Activated CD8-positive, alpha-beta T cell treated with anti-CD3 and anti-CD28 coated beads, Interleukin-2, amount 10 ng/mL, durations not matched to agents 7 days and 5 days (primary cell): ENCODE measurements at places on chromosomes 7 and 10. TPM values are rescaled to one million over a fixed set of nuclear protein-coding genes. Genes with fewer than 3 reads are reported as not detected.

Gene GIMAP1
- 19.0 TPM for total RNA-seq

Gene NME8
- total RNA-seq = not detected

Gene GSTO2
- total RNA-seq = 1.2 TPM

Gene PON1
- not detected for total RNA-seq

Gene CPA2
- total RNA-seq = not detected

Gene OR2A1
- total RNA-seq = not detected

Gene ZNF746
- 19.7 TPM for total RNA-seq

Gene OR2A12
- not detected for total RNA-seq

Gene ZNF282
- 30.6 TPM for total RNA-seq

Gene PAPOLB
- not detected for total RNA-seq

Gene CAMK2B
- total RNA-seq = not detected

Gene HNRNPH3
- total RNA-seq = 114 TPM

Gene CLCN1
- not detected for total RNA-seq

Gene AUTS2
- total RNA-seq = 15.2 TPM

GRCh38 chr7:127413326-127413725, 20.8 kb upstream of the ZNF800 start:
- peak overlapping the region; percentile 86 for H3K27ac ChIP-seq

- H3K27ac ChIP-seq = no peak overlapping the region
- H3K4me3 ChIP-seq = no peak overlapping the region
- no peaks in the 10 kb centered on the region for H3K27me3 ChIP-seq
Measured at GRCh38 chr10:131846240-131847101, 54.3 kb upstream of the PPP2R2D start.

DNA sequence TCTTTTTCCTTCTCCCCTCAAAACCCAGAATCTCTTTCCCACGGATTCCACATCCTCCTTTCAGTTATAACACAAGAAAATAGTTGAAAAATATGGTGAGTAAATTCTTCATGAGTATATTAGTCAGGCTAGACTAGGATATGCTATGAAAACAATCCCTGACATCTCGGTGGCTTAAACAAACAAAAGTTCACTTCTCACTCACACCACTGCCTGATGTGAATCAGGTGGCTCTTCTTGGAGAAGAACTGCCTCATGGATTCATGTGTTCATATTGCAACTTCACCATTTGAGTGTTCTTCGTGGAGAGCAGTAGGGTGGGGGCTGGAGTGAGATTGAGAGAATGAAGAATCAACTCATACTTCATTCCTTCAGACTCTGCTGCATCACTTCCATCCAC, 204.1 kb downstream of the PHF14 start:
- no peaks in the 10 kb centered on the region for H3K4me1 ChIP-seq
- no peaks in the 10 kb centered on the region for H3K36me3 ChIP-seq
- no peak overlapping the region for H3K4me3 ChIP-seq
- H3K27me3 ChIP-seq = no peaks in the 10 kb centered on the region
- H3K27ac ChIP-seq = no peak overlapping the region
- DNase-seq = no peak

GRCh38 chr10:124287791-124288190, 130.9 kb downstream of the OAT start:
- DNase-seq = no peak
- no peak overlapping the region for H3K4me3 ChIP-seq
- no peaks in the 10 kb centered on the region for H3K36me3 ChIP-seq
- H3K27me3 ChIP-seq = no peaks in the 10 kb centered on the region
- no peak overlapping the region for H3K27ac ChIP-seq
- peaks cover 12% of the 10 kb centered on the region for H3K4me1 ChIP-seq

- H3K36me3 ChIP-seq = no peaks in the 10 kb centered on the region
- H3K4me3 ChIP-seq = no peak overlapping the region
- DNase-seq = no peak
- H3K27ac ChIP-seq = no peak overlapping the region
- H3K4me1 ChIP-seq = no peaks in the 10 kb centered on the region
Measured at GRCh38 chr7:12418452-12418851, 14.8 kb upstream of the VWDE start.

DNA sequence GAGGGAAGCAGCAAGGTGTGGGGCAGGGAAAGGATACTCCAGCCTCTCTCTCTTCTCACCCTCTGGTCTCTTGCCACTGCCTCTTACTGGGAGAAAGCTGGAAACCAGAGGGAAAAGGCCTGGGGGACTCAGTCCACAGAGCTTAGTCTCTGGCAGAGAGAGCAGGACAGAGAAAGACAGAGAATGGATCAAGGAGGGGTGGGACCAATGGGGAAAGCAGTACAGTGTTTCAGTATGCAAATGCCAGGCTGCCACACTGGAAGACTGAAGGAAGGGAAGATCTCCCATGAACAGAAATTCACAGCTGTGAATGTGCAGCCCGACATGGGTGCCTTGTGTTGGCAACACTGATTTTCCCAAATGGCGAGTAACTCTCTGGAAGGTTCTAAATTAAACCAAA, 40.4 kb downstream of the CREB5 start:
- H3K27me3 ChIP-seq = peaks cover 6% of the 10 kb centered on the region
- H3K4me1 ChIP-seq = no peaks in the 10 kb centered on the region
- no peak overlapping the region for H3K27ac ChIP-seq
- no peak overlapping the region for H3K4me3 ChIP-seq
- no peak for DNase-seq
- H3K36me3 ChIP-seq = no peaks in the 10 kb centered on the region

DNA sequence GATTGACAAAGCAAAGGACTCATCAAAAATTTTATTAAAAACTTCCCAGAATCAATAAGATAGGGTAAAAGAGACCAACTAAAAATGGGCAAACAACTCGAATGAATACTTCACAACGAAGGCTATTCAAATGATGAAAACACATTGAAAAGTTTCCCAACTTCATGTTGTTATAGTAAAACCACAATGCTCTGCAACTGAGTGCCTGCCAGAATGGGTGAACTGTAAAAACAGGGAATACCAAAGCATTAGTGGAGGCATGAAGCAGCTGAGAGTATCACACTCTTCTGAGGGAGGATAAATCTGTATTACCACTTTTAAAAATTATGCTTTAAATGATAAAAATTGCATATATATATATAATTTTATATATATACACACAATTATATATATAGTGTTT, 1214.7 kb downstream of the SORCS3 start:
- H3K27ac ChIP-seq = no peak overlapping the region
- H3K4me3 ChIP-seq = no peak overlapping the region
- no peaks in the 10 kb centered on the region for H3K36me3 ChIP-seq
- no peaks in the 10 kb centered on the region for H3K27me3 ChIP-seq
- peaks cover 4% of the 10 kb centered on the region for H3K4me1 ChIP-seq

- no peaks in the 10 kb centered on the region for H3K36me3 ChIP-seq
- no peak overlapping the region for H3K27ac ChIP-seq
- no peak for DNase-seq
- peaks cover 21% of the 10 kb centered on the region for H3K4me1 ChIP-seq
- H3K4me3 ChIP-seq = no peak overlapping the region
Measured at GRCh38 chr7:157614457-157615020, 277.7 kb downstream of the DNAJB6 start.

- H3K36me3 ChIP-seq = no peaks in the 10 kb centered on the region
- DNase-seq = no peak
- peaks cover 14% of the 10 kb centered on the region for H3K27me3 ChIP-seq
- H3K4me3 ChIP-seq = no peak overlapping the region
- H3K4me1 ChIP-seq = no peaks in the 10 kb centered on the region
- no peak overlapping the region for H3K27ac ChIP-seq
Measured at GRCh38 chr10:97895915-97896314, 46.3 kb downstream of the GOLGA7B start.

DNA sequence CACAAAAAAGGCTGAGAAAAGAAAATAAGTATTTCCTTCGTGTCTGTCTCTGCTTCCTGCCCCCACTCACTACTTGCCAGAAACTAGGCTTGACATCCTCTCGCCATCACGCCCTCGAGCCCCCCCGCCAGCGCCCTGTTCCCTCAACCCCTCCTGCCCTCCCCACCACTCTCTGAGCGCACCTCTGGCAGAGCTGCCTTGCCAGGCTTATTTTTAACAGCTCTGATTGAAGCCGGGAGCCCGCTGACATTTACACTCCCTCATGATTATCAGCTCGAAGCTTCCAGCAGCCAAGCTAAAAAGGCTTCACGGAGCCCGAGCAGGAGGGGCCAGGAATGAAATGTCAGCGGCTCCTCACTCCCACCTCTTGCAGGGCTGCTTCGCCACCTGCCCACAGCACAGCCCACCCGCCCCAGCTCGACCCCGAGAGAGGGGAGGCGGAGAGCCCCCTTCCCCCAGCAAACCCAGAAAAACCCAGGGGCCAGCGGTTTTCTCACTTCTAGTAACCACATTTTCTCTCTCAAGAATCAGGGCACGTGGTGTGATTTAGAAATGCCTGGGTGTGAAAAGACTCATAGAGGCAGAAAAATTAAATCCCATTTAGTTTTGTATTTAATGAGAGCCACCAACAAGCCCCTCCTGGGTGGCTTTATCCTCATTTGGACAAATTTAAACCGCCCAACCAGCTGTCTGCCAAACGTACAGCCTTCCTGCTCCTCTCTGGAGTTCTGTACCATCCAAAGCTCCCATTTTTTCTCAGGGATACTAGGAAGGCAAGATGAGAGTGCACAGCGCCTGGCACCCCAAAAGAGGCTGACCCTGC, 89.3 kb downstream of the SLIT1 start:
- no peak overlapping the region for H3K27ac ChIP-seq
- H3K4me3 ChIP-seq = no peak overlapping the region
- peaks cover 17% of the 10 kb centered on the region for H3K4me1 ChIP-seq
- H3K27me3 ChIP-seq = peaks cover 21% of the 10 kb centered on the region

GRCh38 chr10:3760083-3760482, 24.9 kb downstream of the KLF6 start:
- peaks cover 91% of the 10 kb centered on the region for H3K4me1 ChIP-seq
- DNase-seq = no peak
- peaks cover 5% of the 10 kb centered on the region for H3K36me3 ChIP-seq
- no peaks in the 10 kb centered on the region for H3K27me3 ChIP-seq
- H3K4me3 ChIP-seq = no peak overlapping the region

GRCh38 chr10:129945526-129945925, 18.5 kb downstream of the EBF3 start:
- H3K27ac ChIP-seq = no peak overlapping the region
- no peak for DNase-seq
- no peaks in the 10 kb centered on the region for H3K27me3 ChIP-seq
- H3K4me3 ChIP-seq = no peak overlapping the region

GRCh38 chr10:72419241-72419640, 64.5 kb upstream of the DNAJB12 start:
- H3K36me3 ChIP-seq = peaks cover 23% of the 10 kb centered on the region
- no peaks in the 10 kb centered on the region for H3K4me1 ChIP-seq
- no peaks in the 10 kb centered on the region for H3K27me3 ChIP-seq
- no peak overlapping the region for H3K27ac ChIP-seq
- no peak for DNase-seq
- no peak overlapping the region for H3K4me3 ChIP-seq

- H3K36me3 ChIP-seq = no peaks in the 10 kb centered on the region
- DNase-seq = no peak
- no peak overlapping the region for H3K4me3 ChIP-seq
- H3K27me3 ChIP-seq = no peaks in the 10 kb centered on the region
- H3K4me1 ChIP-seq = no peaks in the 10 kb centered on the region
Measured at GRCh38 chr10:92200564-92200963, 90.3 kb downstream of the CPEB3 start.

DNA sequence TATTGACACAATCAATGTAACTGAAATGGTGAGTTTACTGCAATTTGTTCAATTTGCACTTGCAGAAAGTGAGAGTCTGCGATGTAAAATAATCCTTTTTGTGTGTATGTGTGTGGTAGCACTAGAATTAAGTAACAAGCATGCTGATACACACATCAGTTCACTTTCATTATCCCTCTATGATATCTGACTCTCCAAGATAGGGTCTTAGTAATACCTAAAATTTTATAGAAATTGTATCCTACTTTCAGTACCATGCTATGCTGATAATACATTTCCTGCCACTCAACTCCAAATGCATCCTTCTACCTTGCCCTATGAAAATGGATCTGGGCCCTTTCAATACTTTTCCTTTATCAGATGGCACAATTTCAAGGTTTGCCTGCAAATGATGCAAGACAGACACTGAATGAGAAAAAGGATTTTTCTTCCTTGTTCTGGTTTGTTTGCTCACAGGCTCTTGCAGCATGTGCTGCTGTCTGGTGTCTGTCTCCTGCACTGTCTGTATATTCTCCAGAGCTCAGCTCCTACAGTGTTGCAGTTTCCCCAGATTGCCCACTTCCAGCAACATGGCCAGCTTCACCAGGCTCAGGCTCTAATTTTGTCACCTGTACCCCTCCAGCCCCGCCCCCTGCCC, 297.9 kb upstream of the HGF start:
- H3K36me3 ChIP-seq = no peaks in the 10 kb centered on the region
- H3K27me3 ChIP-seq = no peaks in the 10 kb centered on the region
- H3K27ac ChIP-seq = no peak overlapping the region
- H3K4me3 ChIP-seq = no peak overlapping the region
- no peaks in the 10 kb centered on the region for H3K4me1 ChIP-seq
- no peak for DNase-seq

- H3K36me3 ChIP-seq = no peaks in the 10 kb centered on the region
- peaks cover 12% of the 10 kb centered on the region for H3K4me1 ChIP-seq
- H3K4me3 ChIP-seq = no peak overlapping the region
Measured at GRCh38 chr10:22816298-22816653, 101.9 kb upstream of the PIP4K2A start.

DNA sequence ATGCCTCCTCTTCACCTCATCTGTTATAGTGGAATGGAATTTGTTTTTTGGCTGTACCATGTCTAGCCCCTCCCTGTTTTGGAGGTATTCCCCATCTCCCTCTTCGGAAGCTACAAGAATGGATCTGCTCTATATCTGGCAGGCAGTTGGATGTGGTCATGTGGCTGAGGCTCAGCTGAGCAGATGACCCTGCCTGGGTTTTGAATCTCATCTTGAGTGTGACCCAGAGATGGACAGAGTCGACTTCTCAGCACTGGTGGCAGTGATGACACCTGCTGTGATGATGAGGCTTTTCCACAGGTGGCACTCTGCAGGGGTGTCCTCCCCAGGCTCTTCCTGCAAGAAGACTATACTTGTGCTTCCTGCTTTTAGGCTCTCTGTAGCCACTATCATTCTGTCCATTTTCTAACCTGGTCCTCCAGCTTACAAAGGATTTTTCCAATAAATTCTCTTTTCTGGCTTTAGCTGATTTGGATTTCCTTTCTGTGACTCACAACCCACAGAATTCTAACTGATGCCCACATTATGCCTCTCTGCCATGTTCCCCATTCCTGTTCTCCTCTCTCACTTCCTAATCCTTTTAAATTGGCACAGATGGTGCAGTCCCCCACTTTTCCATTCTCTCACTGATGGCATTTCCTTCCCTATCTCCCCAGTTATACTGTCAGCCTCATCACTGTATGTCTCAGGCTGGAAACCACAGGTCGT, 7.5 kb upstream of the ARHGAP22 start:
- no peak for DNase-seq
- peaks cover 15% of the 10 kb centered on the region for H3K27me3 ChIP-seq
- no peaks in the 10 kb centered on the region for H3K36me3 ChIP-seq
- H3K4me1 ChIP-seq = no peaks in the 10 kb centered on the region
- H3K4me3 ChIP-seq = no peak overlapping the region
- no peak overlapping the region for H3K27ac ChIP-seq

DNA sequence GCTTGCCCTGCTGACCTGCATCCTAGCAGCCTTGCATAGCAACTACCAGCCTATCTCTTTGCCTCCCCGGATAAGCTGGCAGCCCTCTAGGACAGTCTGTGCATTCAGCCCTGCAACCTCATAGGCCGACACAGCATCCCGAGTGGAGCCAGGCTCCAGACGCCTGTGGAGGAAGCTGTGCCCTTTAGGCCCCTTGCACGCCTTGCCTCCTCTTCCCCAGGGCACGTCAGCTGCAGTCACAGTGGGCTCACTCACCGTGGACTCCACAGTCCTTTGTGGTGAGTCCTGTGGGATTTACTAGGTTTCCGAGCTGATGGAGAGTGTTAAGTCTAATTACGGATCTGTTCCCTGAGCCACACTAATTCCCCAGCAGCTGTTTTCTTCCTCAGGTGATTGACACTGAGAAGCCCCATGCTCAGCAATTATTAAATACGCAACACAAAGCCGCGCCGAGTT, 540.0 kb downstream of the TCERG1L start:
- DNase-seq = no peak
- no peaks in the 10 kb centered on the region for H3K4me1 ChIP-seq
- no peak overlapping the region for H3K27ac ChIP-seq
- H3K27me3 ChIP-seq = no peaks in the 10 kb centered on the region
- H3K36me3 ChIP-seq = no peaks in the 10 kb centered on the region
